ENCODE measurements at places on chromosomes 2 and 18. TPM values are rescaled to one million over a fixed set of nuclear protein-coding genes. Genes with fewer than 3 reads are reported as not detected.

The GPR45 gene
- not detected for total RNA-seq

The WNT10A gene
- 0.06 TPM for total RNA-seq

The OLA1 gene
- 123 TPM for total RNA-seq

The CD207 gene
- total RNA-seq, result not detected

The ASPRV1 gene
- total RNA-seq, result not detected

DNA sequence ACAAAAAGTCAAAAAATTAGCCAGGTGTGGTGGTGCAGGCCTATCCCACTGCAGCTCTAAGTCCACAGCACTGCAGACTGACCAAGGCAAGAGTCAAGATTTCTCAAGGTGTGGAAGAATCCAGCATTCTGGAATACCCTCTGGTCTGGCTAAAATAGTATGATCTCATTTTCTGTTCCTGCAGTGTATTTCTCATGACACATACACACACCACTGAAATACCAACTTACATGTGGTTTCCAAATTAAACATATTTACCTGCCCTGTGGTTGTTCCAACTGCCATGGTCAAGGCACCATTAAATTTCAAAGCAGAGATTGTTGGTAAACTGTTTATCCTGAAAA is 30.9 kb downstream of the NOL10 start:
- DNase-seq, result no peak

The DPP10 gene
- not detected for total RNA-seq

DNA sequence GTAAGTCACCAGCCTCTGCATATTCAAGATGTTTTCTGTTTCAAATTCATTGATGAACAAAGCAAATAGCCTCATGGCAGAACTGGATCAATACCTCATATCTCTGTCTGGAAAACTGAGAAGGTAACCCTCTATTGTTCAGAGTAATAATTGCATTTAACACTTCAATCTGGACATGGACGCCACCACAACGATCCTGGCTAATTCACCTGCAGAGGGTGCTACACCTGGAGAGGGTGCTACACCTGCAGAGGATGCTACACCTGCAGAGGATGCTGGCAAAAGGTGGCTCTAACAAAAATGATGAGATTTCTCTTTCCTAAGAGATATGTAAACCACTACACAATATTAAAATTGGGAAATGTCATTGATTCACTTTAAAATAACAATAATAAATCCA is 183.1 kb upstream of the HNRNPA3 start:
- DNase-seq, result no peak

The CASP10 gene
- total RNA-seq, result 0.52 TPM
